Left lobe of liver (tissue), 2 donors: ENCODE measurements at places on chromosomes 11 and 22.
A peak's percentile ranks its signal among the peaks of the same experiment; 100 is the strongest.

- peak; percentile 11 for DNase-seq
Observed at GRCh38 chr22:49011379-49011768, 816.3 kb downstream of the BRD1 start.

DNA sequence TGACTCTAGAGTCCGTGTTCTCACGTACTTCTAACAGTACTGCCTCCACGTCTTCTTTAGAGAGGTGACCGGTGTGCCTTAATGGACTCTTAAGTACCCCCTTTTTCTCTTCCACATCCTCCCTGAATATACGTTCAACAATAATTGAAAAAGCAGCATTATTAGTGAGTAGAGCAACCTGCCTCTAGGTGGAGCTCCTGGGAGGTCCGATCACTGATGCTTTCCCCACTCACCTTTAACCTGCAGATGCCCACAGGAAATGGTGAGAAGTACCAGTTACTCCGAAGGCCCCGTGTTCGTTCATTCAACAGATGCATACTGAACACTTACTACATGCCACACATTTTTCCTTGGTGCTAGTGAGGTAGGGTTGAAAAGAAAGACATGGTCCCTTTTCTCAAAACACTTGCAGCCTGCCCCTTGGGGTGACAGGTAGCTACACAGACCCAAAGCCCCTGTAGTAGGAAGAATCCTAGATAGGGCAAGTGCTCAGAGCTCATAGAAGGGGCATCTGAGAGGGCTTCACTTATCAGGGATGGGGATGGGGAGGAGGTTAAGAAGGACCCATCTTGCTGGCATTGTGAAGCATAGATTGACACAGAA is 72.7 kb downstream of the FEZ1 start:
- DNase-seq, result no peak

- no peak for DNase-seq
Observed at GRCh38 chr11:75072582-75072981, 24.1 kb downstream of the OR2AT4 start.

GRCh38 chr11:115642660-115643059 is 138.4 kb upstream of the CADM1 start:
- no peak for DNase-seq

DNA sequence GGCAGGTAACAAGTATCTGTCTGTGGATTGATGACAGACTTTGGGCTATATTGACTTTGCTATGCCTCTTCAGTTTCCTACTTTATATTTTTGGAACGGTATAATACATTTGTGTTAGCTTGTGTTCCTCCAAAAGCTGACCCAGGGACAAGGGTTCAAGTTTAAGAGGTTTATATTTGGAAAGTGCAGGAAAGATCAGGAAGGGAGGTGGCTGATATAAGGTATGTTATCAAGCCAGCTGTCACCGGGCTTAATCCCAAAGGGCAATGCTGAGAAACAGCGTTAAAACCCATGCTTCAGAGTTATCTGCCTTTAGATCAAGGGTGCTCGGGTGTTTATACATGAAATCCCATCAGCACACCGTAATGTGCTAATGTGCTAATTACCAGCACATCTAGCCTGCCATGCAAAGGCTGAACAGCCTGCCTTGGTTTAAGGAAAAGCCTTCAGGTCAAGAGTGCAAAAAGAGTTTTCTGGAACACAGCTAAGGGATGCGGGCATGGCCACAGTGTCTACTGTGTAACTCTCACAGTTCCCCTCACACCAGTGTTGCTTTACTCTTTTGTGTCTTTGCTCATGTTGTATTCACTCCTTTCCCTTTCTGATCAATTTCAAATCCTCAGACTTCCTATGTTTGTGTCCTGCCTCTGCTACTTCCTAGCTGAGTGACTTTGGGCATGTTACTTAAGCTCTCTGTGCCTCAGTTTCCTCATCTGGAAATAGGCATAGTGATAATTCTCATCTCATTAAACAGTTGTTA is 77.5 kb downstream of the BDNF start:
- no peak for DNase-seq

DNA sequence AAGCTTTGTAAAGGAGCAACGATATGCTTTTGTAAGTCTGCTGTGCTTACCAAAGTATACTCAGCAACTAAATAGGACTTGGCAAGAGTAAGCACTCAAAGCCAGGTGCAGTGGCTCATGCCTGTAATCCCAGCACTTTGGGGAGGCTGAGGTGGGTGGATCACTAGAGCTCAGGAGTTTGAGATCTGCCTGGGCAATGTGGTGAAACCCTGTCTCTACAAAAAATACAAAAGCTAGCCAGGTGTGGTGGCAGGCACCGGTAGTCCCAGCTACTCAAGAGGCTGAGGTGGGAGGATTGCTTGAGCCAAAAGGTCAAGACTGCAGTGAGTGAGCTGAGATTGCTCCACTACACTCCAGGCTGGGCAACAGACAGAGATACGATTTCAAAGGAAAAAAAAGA is 67.5 kb downstream of the PAK1 start:
- no peak for DNase-seq

DNA sequence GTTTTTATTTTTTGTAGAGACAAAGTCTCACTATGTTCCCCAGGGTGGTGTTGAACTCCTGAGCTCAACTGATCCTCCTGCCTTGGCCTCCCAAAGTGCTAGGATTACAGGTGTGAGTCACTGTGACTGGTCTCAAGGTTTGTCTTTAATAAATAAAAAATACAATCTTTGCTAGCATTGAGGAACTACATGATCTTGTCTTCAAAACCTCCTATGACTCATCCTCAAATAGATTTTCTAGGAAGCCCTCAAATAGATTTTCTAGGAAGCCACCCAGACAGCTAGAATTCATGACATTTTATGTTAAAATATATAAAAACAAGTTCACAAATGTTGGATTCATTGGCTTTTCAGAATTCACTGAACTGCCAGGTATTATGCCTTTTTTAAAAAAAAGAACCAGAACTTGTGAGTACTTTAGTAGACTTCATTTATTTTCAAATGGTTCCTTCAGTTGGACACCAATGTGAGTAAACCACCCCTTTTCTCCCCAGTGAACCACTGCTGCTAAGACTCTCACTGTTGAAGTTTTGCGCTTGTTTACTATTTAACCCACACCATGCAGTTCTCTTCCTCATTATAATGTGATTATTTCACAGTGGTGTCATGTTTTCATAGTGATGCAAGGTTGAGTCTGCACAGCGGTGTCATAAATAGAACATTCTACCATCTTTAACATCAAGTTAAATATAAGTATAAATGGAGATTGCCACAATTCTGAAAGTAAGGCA is 303.9 kb downstream of the CASP12 start:
- no peak for DNase-seq

- DNase-seq, result no peak
Observed at GRCh38 chr11:109027851-109028250, 363.0 kb downstream of the DDX10 start.

DNA sequence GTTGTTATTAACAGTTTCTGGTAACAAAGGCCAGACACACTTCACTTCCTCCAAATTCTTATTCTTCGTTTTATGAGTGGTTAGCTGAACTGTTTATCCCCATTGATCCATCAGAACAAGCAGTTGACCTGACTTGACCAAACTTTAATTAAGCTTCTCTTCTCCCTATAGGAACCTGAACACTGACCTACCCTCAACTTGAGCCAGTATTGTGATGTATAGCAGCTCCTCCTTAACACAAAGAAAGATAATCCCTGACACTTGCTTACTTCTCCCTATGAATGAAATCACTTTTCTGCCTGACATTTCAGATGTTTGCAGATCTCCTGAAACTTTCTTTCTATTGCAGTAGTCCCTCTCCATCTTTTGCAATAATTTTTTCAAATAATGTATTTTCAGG is 41.9 kb downstream of the ANO5 start:
- DNase-seq, result no peak

- DNase-seq, result no peak
Observed at GRCh38 chr22:35542157-35542938, 1.7 kb downstream of the RASD2 start.

DNA sequence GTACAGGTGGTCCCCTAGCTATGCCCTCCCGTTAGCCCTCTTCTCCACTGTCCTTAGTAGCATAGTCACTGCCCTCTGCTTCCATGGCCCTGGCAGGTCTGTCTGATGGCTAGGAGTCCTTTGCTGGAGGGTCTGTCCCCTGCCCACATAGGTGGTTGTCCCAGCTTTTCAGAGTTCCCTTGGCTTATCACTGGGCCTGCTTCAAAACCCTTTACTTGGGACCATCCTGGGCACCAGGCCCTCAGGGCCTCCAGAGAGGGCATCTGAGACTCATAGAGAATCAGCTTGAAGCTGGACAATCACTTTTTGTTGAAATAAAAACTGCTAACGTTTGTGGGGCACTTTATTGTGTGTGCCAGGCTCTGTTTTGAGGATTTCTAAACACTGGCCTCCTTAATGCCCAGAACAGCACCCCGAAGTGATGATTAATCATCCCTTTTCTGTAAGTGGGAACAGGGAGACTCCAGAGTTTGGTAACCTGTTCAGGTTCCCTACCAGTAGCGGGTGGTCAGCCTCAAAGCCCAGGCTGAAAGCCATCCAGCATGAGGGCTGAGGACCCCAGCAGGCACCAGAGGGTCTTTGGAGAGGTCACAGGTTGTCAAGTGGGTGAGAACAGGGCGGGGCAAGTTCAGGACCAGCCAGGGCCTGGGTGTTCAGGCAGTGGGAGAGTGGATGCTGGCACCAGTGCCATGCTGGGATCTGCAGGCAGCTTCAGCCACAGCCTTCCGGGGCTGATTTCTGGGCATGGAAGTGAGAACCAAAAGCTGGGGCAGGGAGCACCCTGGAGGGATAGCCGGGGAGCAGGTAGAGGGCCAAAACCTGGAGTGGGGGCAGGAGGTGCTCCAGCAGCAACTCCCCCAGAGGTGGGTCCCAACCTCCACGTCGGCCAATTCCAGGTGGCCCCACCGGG is 495 bp upstream of the KCNK4 start:
- DNase-seq, result no peak

DNA sequence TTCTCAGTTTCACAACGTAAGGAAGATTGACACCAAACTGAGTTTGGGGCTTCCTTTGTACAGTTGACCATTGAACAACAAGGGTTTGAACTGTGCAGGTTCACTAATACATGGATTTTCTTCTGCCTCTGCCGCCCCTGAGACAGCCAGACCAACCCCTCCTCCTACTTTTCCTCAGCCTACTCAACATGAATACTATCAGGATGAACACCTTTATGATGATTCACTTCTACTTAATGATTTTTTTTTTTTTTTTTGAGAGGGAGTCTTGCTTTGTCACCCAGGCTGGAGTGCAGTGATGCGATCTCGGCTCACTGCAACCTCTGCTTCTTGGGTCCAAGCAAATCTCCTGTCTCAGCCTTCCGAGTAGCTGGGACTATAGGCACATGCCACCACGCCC is 14.6 kb downstream of the RBM4 start:
- no peak for DNase-seq

DNA sequence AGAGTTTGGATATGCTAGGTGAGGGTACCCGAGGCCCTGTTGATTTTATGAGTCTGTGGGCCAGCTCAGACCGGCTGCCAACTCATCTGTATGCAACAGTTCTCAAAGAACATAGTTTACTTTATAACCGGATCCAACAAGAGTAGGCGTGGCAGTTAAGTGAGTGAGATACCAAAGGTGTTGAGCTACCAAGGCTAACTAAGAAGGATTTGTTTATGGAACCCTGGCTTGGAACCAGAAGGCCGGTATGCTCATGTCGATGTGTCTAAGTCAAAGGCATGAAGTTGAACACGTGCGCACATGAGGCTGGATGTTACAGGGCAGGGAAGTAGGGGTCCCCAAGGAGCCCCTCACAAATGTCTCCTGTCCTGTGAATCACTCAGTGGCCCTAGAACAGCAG is at the start of gene KCNJ1:
Gene KCNJ1, minus strand, starts transcription at position 20 of the 400 bp plus-strand sequence. CDS start 27,053 bp downstream, outside the sequence.
- no peak for DNase-seq

GRCh38 chr11:72974487-72975205 is 160.4 kb downstream of the ATG16L2 start:
- DNase-seq, result no peak

DNA sequence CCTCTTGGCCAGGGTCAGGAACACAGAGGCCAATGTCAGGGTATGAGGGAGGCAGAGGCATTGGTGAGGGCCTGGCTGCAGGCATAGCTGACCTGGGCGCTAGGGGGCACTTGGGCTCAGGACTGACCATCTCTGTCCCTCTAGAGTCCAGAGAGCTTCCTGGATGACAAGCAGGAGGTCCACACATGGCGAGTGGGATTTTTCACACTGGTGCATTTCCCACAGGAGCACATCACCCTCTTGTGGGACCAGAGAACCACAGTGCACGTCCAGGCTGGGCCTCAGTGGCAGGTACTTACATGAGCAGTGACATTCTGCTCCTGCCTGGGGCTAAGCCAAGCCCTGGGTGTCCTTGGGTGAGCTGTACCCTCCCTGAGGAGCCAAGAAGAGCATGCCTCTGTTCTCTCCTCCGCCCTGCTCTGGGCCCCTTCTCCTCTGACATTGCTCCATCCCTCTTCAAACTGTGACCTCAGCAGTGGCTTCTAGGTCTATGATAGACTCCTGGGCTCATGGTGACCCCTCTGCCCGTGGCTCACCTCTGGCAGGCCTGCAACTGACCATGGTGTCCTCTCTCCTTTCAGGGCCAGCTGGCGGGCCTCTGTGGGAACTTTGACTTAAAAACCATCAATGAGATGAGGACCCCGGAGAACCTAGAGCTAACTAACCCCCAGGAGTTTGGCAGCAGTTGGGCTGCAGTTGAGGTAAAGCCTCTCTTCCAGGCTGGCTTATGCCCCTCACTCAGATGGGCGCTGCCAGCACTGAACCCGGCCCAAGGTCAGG is 46.6 kb downstream of the OTOG start:
- peak; percentile 33 for DNase-seq

DNA sequence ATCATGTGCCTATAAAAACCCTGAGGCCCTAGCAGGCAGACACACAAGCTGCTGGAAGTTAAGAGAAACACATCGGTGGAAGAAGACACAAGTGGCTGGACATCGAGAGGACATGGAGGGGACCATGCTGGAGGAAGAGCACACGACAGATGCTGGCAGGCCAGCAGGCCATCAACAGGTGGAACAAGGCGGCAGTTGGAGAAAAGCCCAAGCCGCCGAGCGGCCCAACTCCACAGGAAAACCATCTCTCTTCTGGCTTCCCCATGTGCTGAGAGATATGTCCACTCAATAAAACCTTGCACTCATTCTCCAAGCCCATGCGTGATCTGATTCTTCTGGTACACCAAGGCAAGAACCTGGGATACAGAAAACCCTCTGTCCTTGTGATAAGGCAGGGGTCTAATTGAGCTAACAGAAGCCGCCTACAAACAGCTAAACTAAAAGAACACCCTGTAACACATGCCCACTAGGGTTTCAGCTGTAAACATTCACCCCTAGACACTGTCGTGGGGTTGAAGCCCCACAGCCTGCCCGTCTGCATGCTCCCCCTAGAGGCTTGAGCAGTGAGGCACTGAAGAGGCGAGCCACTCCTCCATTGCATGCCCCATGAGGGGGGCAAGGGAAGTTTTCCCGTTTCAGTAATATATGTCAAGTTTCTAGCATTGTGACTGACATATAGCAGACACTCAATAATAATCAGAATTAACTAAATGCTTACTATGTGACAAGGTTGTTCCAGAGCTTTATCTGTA is 39.0 kb upstream of the MMP20 start:
- no peak for DNase-seq

DNA sequence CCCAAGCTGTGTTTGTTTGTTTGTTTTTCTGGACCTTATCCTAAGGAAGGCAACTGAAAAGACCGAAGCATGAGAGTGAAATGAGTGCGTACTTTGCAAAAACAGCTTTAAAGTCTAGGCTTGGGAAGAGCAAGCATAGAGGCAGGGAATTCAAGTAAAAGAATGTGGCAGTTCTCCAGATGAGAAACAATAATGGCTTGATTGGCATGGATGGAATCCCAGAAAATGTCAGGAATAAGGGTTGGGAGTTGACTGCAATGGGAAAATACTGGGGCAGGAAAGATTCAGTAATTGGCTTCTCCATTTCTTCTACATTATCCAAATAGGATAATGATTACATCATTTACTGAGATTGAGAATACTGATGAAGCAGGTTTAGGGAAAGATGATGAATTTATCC is 17.5 kb downstream of the SAAL1 start:
- DNase-seq, result no peak

GRCh38 chr22:19855504-19856409 is 1.1 kb upstream of the GNB1L start:
- DNase-seq, result peak; percentile 76
